Amniotic epithelial cell (primary cell): ENCODE measurements at places on chromosomes 16 and 17.

DNA sequence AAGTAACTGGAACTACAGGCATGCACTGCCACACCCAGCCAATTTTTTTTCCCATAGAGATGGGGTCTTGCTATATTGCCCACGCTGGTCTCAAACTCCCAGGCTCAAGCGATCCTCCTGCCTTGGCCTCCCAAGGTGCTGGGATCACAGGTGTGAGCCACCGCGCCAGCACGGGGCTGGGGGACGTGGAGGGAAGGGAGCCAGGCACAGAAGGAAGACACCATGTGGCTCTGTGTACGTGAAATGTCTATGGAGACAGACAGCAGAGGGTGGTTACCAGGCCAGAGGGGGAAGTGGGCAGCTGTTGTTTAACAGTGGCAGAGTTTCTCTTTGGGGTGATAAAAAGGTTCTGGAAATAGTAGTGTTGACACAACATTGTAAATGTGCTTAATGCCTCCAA lies 4.6 kb upstream of the PIEZO1 start:
- DNase-seq: no peak

- no peak for DNase-seq
These were observed 15.3 kb downstream of the CORO7 start for GRCh38 chr16:4401094-4401501.

- peak; percentile 83 for DNase-seq
These were observed 247.0 kb upstream of the CIBAR2 start for GRCh38 chr16:85359147-85359822.

DNA sequence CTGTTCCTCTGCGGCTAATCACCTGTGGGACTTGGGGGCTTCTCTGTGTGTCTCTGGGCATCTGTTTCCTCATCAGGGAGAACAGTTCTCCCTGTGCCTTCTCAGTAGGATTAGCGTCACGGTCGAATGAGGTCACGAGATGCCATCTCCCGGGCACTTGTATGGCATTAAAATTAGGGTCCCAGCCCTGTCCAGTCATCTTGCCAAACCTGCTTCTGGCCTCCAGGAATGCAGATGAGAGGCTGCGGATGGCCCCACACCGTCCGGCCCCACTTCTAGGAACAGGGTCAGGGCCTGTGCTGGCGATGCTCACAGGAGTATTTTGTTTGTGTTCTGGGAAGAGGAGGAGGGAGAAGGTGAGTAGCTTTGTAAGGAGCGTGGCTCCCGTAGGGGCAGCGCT lies 58.5 kb downstream of the OR1D5 start:
- DNase-seq: no peak

DNA sequence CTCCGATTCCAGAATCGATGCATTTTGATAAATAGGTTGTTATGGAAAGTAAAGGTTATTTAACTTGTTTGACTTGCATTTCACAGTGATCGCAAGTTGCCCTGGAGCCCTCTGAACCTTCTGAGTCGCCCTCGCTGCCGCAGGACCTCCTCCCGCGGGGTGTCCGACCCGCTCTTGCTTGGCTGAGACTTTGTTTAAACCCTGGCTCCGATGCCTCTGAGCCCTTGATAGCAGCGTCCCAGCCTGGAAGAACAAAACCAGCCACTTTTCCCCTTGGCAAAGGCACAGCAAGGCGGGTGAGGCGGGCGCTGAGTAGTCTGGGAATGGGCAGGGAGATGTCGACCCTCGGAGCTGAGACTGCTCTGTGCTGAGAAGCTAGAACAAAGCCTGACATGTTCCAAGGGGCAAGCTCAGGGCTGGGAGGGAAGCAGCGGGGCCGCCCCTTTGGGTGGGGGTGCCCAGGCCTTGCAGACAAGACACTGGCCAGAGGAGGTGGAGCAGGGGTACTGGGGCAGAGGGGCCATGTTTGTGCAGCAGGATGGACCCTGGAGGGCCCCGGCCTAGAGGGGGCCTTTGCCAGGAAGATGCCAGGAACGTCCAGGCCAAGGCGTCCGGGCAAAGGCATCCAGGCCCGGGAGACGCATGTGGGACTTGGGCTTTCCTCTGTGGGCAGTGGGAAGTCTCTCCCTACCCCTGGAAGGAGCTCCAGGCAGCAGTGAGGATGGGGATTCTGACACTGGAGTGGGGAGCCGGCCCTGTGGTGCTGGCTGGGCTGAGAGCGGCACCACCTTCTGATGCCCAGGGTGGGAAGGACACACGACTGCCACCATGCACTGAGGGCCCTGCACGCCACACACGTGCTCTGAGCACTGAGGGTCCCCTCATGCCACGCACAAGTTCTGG lies 30.3 kb upstream of the CDH15 start:
- no peak for DNase-seq

- DNase-seq: peak; percentile 47
These were observed 1.1 kb downstream of the RAI1 start for GRCh38 chr17:17682293-17682736.

GRCh38 chr17:45825792-45826191 lies 18.9 kb upstream of the SPPL2C start:
- no peak for DNase-seq

- no peak for DNase-seq
These were observed 7.6 kb downstream of the LIMD2 start for GRCh38 chr17:63692195-63692816.

- DNase-seq: no peak
These were observed 29.2 kb downstream of the CCDC40 start for GRCh38 chr17:80065478-80066170.

DNA sequence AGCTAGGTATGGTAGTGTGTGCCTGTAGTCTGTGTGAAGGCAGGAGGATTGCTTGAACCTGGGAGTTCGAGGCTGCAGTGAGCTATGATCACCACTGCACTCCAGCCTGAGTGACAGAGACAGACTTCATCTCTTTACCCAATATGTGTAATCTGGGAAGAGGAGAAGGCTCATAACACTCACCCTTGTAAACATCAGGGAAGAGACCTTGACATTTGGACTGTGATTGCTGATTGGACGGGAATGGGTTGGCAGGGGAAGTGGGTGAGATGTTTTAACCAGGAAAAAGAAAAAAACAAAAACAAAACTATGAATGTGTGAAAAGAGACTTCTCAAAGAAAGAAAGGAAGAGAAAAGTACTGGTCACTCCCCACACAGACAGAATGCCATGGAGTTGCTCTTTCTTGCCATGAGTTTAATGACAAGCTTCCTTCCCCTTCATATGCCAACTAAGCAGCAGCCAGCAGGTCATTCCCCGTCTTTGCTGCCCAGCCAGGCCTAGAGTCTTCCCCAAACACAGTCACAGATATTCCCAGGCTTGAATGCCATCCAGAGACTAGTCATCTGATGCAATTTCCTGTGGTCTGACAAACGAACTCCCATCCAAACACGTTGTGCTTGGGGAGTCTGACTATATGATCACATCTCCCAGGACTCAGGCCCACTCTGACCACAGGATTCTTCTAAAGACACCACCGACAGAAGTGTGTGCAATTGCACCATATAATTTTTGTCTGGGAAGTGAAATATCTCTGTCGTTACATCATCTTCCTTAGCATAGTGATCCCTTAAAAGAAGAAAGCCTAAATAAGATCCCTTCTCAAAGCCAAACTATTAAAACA lies 3.6 kb upstream of the XAF1 start:
- DNase-seq: peak; percentile 100

GRCh38 chr16:21597561-21598030 lies 1.8 kb upstream of the METTL9 start:
- DNase-seq: no peak

- no peak for DNase-seq
These were observed 18.8 kb downstream of the CLUAP1 start for GRCh38 chr16:3519581-3519980.

GRCh38 chr17:72370819-72371218 lies 250.0 kb downstream of the SOX9 start:
- DNase-seq: peak; percentile 61

DNA sequence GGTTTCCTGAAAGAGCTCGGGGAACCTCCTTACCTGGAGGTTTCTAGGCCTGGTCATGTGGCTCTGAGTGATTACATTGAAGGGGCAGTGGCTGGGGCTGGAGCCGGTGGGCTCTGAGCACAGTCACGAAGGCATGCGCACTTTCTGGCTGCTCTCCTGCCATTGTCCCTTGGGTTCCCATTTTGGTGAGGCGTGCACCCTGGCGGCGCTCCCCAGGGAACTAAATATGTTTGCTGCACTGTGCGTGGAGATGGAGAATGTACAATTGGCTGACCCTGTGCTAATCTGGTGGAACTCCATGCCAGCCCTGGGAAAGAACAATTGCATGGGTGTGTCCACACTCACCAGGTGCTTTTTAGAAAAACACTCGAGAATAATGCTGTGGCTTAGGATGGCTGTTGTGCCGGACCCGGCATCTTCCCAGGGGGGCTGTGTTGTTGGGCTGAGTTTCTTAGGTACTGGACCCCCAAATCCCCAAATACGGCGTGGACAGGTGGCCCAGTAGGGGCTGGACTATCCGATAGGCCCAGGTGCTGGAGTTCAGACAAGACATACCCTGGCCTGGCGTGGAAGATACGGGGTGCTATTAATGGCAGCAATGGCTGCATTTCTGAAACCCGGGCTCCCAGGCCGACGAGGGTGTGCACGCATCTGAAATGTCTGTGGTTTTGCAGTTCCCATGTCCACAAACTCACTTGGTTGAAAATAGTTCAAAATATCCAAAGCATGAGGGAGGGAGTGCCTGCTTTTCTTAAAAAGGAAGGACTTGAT lies 230.5 kb downstream of the SEC14L1 start:
- peak; percentile 59 for DNase-seq

DNA sequence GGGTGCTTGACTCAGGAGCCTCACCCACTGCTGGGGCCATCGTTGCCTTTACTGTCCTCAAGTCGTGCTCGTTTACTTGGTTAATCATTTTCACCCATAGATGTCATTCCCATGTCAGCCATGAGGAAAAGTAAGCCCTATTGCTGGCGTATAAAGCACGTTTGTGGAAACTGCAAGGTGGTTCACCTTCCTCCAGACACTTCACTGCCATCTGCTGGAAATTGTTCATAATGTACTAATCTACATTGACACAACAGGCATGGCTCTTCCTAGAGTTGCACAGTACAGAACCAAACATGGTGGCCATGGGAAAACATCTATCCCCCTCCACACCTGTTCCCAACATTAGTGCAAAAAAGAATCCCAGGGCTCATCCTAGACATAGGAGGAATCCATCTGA lies 116.6 kb downstream of the ZNF18 start:
- no peak for DNase-seq

DNA sequence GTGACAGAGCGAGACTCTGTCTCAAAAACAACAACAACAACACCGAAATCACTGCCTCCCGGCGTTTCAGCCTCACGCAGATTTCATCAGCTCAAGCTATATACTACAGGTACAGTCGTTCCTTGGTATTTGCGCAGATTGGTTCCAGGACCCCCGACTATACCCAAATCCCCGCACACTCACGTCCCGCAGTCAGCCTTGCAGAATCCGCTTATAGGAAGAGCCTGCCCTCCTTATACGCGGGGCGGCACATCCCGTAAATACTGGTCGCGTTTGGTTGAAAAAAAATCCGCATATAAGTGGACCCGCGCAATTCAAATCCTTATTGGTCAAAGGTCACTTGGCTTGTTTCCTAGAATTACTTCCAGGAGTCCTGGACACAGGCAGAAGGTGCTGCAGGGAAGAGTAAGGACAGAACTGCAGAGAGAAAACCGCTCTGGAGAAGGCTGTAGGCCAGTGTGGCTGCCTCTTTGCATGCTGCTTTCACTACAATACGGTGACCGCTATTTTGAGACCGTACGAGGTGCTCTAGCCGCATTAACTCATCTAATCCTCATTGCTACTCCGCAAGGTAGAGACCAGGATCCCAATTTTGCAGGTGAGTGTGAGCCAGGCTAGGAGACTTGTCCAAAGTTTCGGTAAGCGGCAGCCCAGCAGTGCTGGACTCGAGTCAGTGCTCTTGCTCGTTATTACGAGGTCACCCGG lies 718 bp downstream of the NDUFAB1 start:
- peak; percentile 8 for DNase-seq

DNA sequence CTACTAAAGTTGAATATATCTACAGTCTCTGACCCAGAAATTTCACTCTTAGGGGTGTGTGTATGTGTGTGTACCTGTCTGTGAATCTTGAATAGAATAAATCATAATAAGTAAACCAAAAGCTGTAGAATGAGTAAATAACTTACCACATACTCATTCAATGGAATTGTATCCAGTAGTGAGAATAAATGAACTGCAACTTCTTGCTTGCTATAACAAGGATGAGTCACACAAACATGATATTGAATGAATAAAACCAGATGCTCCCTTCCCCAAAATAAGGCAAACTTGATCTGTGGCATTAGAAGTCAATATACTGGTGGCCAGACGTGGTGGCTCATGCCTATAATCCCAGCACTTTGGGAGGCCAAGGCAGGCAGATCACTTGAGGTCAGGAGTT lies 259.8 kb upstream of the MON1B start:
- DNase-seq: no peak
